Right ventricle myocardium superior (tissue), 1 donor: ENCODE measurements at places on chromosomes 2 and 18. TPM values are rescaled to one million over a fixed set of nuclear protein-coding genes. Genes with fewer than 3 reads are reported as not detected.

Gene NAT8
- total RNA-seq = not detected

Gene LYPD6B
- not detected for total RNA-seq

Gene GTF2A1L
- total RNA-seq = not detected

Gene CPO
- not detected for total RNA-seq

Gene LYG1
- total RNA-seq = not detected

Gene LINC00305
- total RNA-seq = not detected

Gene RAB6C
- total RNA-seq = 0.22 TPM

Gene SPC25
- 0.38 TPM for total RNA-seq

Gene SEPTIN10
- total RNA-seq = 49.3 TPM

Gene SPP2
- total RNA-seq = not detected

Gene HOXD12
- not detected for total RNA-seq

Gene ARID5A
- 9.4 TPM for total RNA-seq

Gene SYT4
- total RNA-seq = not detected

Gene ADRA2B
- 6.4 TPM for total RNA-seq

Gene KCTD1
- total RNA-seq = 16.1 TPM

Gene RIF1
- total RNA-seq = 14.6 TPM

Gene ASB18
- total RNA-seq = 4.5 TPM

Gene CTDP1
- total RNA-seq = 8.7 TPM

Gene SERPINB11
- not detected for total RNA-seq

Gene RBM44
- total RNA-seq = 0.38 TPM

Gene VSNL1
- 10.4 TPM for total RNA-seq

Gene STRADB
- 84.3 TPM for total RNA-seq

Gene L3MBTL4
- total RNA-seq = 0.59 TPM

Gene CYS1
- total RNA-seq = 3.6 TPM

Gene GKN1
- not detected for total RNA-seq

Gene IKZF2
- total RNA-seq = 4.3 TPM

Gene SERPINB4
- not detected for total RNA-seq

Gene RFX8
- not detected for total RNA-seq

Gene PLGLB1
- total RNA-seq = 2.7 TPM

Gene NT5DC4
- total RNA-seq = not detected

Gene DTNB
- total RNA-seq = 4.5 TPM

Gene R3HDM1
- 12.5 TPM for total RNA-seq

Gene SLC9A4
- not detected for total RNA-seq

Gene DPYSL5
- total RNA-seq = not detected

Gene SP5
- 0.46 TPM for total RNA-seq

Gene GDF7
- total RNA-seq = 0.38 TPM

Gene OTOF
- not detected for total RNA-seq

Gene COL4A4
- 10.3 TPM for total RNA-seq

Gene SRD5A2
- not detected for total RNA-seq

Gene SLC5A7
- 0.19 TPM for total RNA-seq

Gene OTOS
- total RNA-seq = not detected

Gene MEIS1
- 41.7 TPM for total RNA-seq

Gene DNER
- total RNA-seq = 2.3 TPM

Gene KLF7
- 19.2 TPM for total RNA-seq

Gene CSRNP3
- total RNA-seq = 4.1 TPM

Gene CAD
- 8.6 TPM for total RNA-seq

Gene RUFY4
- total RNA-seq = not detected

Gene CCDC74A
- 0.35 TPM for total RNA-seq

Gene PARD3B
- 6.8 TPM for total RNA-seq

Gene SNORC
- total RNA-seq = 0.70 TPM

Gene SETBP1
- 6.3 TPM for total RNA-seq

Gene ELOA2
- total RNA-seq = not detected

Gene CLEC4F
- 0.08 TPM for total RNA-seq

Gene GPR35
- total RNA-seq = 2.0 TPM

Gene ZEB2
- total RNA-seq = 81.0 TPM
